Effector CD4-positive, alpha-beta T cell (primary cell): ENCODE measurements at places on chromosomes 1 and 21.

GRCh38 chr1:7644961-7645750 is 125.9 kb upstream of the VAMP3 start:
- no peak for DNase-seq

DNA sequence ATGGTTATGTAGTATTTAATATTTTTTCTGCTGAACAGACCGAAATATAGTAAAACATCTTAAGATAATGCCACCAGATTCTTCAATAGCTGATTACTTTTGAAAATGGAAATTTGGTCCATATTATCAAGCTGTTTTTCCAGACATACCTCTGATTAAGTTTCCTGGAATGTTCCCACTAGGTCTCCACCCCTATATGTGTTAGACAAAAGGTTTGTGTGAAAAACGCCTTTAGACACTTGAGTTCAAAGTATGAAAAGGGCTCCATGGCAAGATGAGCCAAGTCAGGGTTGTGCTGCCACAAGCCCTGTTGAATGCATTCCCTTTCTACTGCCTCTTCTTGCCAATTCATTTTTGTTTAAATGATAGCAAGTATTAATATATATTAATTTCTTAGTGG is 52.7 kb downstream of the ZBTB17 start:
- no peak for DNase-seq

GRCh38 chr1:244104309-244105060 is 53.4 kb downstream of the ZBTB18 start:
- no peak for DNase-seq

DNA sequence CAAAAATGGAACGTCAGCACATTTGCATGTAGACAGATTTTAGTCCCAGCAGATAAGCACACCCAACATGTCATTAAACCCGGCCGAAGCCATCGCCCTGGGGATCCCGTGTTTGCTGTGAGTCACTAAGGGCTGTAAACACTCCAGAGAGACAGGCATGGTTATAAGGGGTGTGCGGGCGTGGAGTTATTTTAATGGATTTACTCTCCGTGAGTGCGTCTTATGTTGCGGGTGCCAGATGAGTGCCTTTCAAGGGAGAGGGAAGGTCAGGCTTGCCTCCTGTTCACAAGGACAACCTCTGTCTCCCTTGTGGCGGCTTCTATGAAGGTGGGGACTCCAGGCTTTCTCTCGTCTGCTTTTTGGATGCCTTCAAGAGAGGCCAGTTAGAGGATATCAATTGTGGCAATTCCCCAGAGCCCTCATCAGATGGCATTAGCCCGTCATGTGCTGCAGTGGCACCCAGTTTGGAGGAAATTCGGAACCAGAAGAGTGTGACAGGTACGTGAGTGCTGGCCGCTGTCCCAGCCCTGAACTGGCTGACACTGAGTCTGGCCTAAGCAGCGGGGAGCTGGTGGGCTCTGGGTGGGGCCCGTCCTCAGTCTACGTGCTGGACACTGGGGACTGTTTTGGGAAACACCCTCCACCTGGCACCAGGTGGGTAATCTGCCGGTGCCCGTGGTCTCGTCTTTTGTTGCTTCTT is 223.8 kb upstream of the TMEM51 start:
- DNase-seq, result no peak

GRCh38 chr1:64975127-64975526 is 8.8 kb upstream of the JAK1 start:
- DNase-seq, result no peak
